ENCODE measurements at places on chromosomes 3 and 15.

- DNase-seq: no peak
Observed at GRCh38 chr3:133112666-133113065, 74.5 kb downstream of the TMEM108 start.

GRCh38 chr3:147890114-147890513 is 480.9 kb downstream of the ZIC1 start:
- no peak for DNase-seq

DNA sequence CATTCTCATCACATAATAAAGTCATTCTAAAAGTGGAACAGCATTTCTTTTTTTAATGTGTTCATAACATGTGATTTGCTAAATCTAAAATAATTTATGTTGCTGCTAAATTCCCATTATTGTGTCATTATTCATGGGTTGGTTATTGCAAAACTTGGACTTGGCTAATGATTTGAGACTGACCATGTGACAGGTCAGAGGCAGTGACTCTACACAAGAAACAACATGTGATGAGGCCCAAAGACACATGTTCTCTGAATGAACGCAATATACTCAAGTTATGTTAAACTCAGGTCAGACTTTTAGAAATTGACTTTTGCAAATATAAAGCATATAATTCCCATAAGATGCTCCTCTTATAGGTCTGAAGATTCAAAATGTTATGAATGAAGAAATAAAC is 566.1 kb downstream of the TBL1XR1 start:
- no peak for DNase-seq

GRCh38 chr3:134320749-134321148 is 53.5 kb downstream of the AMOTL2 start:
- peak; percentile 59 for DNase-seq

DNA sequence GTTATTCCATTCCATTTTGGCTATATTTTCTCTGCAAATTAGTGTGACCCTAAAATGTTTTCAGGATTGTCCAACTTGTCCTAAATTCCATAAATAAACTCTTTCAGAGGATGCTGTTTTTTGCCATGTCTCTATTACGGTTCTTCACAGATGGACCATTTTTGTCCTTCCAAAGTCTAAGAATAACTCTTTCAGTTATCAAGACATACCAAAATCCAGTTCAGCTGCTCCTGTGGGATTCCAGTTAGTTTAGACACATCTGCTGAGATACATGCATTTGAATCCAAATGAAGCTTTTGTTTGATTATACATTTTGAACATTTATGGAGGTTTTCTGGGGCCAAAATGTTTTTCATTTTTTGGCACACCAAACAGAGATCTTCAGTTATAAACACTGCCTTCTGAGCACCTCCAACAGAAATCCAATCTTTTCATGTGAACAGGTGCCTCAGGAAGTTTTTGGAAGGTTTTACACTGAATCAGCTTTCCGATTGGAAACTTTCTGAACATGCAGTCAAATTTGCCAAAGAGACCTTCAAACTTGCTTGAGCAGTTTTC is 80.7 kb downstream of the TIGIT start:
- DNase-seq: no peak

DNA sequence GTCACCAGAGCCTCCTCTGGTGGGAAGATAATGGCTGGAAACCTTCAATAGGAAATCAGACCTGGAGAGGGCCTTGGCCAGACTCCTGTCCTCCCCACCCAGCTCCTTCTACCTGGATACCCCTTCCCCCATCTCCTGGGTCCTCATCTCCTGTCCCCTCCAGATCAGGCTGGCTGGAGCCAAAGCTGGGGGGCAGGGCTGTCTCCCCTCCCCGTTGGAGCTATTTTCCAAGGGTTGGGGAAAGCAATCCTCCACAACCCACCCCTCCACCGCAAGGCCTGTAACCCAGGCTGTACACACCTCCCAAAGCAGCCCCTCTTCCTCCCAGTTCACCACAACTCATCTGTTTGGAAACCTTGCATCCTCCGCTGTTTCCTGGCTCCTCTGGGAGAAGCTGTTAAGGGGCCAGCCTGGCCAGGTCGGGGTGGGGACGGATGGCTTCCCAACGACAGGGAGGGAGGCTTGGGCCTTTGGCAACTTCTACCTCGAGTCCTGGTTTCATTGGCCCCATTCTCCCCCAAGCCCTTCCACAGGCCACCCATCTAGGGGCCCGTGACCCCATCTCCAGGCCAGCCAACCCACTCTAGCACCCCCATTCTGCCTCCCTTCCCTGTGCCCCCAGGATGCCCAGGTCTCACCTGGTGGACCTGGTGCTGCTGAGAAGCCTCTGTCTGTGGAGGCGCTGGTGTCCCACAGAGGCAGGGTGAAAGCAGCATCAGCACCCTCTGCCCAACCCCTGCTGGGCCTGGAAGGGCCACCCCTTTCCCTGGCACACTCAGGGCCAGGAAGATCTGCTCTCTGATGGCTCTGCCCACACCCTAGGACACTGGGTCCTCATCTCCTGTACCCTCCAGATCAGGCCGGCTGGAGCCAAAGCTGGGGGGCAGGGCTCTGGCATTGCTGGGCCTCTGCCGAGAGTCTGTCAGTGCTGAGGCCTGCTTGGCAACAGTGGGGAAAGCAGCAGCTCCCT is 22.1 kb upstream of the GOLGA6C start:
- no peak for DNase-seq

DNA sequence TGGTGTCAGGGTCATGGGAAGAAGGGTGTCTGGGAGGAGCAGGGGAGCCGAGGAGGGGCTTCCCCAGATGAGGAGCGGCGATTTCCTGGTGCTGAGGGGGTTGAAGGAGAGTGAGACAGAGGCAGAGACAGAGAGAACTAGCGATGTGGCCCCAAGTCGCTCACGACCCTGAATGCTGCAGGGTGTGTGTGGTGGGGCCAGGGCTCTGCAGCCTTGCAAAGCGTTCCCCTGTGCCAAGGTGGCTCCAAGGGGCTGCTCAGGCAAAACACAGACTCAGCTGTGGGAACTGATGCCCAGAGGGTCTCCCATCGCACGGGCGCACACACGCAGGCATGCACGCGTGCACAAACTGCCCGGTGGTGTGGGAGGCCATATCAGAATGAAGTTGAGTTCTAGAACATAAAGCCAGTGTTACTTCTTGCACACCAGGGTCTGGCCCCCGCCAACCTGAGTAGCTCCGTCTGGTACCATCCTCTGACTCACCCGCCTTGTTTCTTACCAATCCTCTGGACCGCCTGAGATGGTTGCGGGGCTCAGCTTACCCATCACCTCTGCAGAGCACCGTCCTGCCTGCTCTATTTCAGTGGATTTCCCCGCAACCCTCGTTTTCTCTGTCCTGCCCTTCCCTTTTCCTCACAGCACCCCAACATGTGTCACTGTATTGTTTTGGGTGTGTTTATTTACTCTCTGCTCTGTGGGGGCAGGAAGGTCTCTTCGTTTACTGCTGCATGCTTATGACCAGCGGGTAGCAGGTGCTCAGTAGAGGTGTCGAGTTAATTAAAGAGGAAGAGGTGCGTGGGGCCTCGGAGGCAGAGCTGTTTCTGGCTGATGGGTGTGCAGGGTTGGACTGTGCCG is 4.5 kb downstream of the MELTF start:
- no peak for DNase-seq

- no peak for DNase-seq
Observed at GRCh38 chr3:23664459-23664858, 141.3 kb upstream of the UBE2E1 start.

GRCh38 chr15:92076541-92076940 is 223.0 kb downstream of the SLCO3A1 start:
- DNase-seq: no peak

- no peak for DNase-seq
Observed at GRCh38 chr3:106281221-106281620, 412.4 kb upstream of the CBLB start.

- DNase-seq: no peak
Observed at GRCh38 chr3:34038131-34038530, 239.7 kb downstream of the PDCD6IP start.

DNA sequence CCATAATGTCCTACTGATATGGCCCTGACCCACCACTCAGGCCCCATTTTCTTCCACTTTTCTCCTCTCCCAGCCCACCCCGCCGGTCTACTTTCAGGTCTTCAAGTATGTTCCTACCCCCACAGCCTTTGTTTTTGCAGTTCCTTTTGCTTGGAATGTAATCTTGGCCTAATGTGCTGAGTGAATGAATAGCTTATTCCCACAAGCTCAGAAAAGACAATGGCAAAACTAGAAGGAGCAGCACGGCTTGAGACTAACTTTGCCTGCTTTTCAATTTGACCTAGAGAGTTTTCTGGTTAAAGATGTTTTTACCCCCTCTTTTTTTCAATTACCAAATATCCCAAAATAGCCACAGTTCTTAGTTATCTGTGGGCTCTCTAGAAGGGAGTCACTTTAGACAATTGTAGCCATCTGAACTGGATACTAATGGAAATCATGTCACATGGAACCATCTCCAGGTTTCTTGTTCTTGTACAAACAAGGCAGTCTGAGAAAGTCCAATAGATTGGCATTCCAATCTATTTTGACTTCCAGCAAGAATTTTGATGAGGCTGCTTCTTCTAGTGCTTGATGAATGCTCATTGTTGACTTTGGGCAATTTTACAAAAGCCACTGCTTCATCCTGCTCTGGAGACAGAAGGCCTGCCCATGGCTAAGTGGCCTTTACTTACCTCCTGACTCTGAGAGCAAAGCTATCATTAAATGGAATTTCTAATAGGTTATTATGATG is 16.3 kb upstream of the LMCD1 start:
- DNase-seq: no peak

DNA sequence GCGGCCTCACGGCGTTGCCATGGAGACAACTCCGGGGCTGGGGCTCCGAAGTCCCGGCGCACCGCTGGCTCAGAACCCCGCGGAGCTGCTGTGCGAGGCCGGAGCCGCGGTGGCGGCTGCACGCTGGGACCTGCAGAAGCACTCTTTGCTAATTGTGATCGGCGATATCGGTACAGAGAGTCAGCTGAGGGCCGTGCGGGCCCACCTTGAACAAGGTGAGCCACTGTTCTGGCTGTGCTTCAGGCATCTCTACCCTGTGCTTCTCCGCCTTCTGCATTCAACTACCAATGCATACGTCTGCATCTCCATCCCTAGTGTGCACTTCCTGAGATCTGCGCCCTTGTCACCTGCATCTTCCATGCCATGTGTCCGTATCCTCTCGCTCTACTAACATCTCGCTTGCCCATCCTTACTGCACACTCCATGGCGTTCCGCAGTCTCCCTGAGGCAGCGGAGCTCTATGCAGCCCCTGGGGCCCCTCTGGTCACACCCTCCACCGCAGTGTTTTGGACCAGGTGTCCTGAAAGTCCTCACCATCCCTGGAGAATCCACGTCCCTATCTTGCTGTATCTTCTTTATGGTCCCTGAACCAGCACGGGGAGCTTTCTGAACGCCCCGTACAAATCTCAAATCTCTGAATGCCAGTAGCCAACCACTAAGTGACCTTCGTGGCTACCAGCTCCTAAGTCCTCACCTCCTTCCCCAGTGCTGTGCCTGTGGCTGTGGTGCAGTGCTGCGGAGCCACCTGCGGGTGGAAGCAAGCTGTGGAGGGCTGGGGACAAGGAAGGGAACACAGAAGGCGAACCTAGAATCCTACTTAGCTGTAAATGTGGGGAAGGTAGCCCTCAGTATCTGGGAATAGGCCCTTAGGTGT is 6.2 kb upstream of the MAP1A start:
- no peak for DNase-seq

- DNase-seq: no peak
Observed at GRCh38 chr3:50164481-50164880, 9.4 kb downstream of the SEMA3F start.

- no peak for DNase-seq
Observed at GRCh38 chr3:187590861-187591576, 79.2 kb downstream of the SST start.

- no peak for DNase-seq
Observed at GRCh38 chr3:42441791-42442190, 31.4 kb upstream of the LYZL4 start.

DNA sequence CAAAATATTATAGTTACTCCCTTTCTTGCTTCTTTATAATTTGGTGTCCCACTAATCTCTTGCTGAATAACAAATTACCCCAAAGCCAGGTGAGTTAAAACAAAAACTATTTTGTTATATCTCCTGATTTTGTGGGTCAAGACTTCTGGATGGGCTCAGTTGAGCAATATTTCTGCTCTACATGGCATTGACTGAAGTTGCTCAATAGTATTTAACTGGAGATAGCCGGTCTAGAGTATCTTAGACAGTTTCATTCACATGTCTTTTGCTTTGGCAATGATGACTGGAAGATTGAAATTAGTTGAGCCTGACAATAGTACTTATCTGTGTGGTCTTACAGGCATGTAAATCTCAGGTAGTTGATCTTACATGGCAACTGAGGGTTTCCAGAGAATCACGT is 51.0 kb upstream of the TP63 start:
- no peak for DNase-seq

DNA sequence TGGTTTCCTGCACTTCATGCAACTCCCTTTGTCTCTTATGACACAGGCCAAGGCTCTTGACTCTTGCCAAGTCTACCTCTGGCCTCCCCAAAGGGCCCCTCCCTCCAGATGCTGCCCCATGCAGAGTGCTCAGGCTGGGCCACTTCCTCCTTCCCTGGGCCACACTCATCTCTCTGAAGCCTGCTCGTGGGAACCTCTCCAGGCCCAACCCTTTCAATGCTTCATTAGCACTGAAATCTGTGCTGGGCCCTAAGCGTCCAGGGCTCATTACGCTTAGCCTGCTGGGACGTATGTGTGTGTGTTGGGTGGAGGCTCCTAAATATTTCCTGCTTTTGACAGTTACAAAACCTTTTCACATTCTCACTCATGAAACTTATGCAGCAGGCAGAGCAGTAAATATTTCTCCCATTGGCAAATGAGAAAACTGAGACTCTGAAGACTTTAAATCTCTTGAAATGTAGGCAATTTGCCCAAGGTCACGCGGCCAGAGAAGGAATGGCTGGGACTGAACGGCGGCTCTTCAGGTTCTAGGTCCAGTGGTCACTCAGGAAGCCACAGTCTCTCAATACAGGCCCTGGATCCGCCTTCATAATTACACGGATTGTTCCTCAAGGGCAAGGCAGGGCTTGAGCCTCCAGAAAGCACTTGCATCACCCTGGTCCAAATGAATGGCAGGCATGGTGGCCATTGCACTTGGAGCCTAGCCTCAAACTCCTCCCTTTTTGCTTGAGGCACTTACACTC is 241.7 kb upstream of the HES1 start:
- no peak for DNase-seq

- DNase-seq: no peak
Observed at GRCh38 chr15:95293456-95294031, 1037.0 kb upstream of the NR2F2 start.

DNA sequence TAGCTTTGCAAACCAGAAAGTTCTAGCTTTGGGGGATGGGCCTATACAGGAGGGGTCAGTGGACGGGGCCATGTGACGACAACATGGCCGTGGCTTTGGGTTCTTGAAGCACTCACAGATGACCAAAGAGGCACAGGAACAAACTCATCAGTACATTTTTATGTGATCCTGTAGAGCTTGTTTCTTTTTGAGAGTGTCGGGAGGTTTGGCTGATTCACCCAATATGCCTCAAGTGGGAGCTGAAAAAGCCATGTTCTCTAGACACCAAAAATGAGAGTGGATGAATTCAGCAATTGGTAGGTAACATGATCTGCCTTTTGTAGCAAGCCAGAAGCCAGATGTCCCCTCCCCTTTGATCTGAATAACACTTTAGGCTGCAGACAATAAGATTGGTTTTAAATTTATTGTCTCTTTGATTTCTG is 30.1 kb downstream of the GREM1 start:
- no peak for DNase-seq

- no peak for DNase-seq
Observed at GRCh38 chr3:48243886-48244285, 3.0 kb downstream of the ZNF589 start.

- DNase-seq: no peak
Observed at GRCh38 chr15:79738143-79738542, 158.7 kb downstream of the MTHFS start.
